ENCODE measurements at places on chromosomes 6 and 20.

DNA sequence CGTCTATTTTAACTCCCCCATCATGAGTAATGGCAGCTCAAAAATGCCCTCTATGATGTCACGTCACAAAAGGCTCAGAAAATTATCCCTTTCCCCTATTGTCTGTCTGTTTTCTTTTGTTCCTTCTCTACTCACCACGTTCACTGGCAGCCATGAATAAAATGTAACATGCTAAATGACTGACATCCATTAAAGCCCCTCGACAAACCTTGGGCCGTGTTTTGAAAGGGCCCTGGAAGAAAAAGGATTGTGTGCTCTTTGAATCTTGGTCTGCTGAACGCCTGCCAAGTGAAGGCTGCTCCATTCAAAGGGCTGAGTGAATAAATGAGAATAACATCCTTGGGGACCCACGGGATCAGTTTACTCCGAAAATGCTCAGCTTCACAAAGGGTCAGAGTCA lies 118.7 kb downstream of the RPS12 start:
- no peak for DNase-seq

- DNase-seq: peak; percentile 18
Observed at GRCh38 chr20:58306421-58307261, 2.9 kb upstream of the RAB22A start.

- DNase-seq: no peak
Observed at GRCh38 chr6:111618407-111618806, 12.7 kb upstream of the TRAF3IP2 start.

- no peak for DNase-seq
Observed at GRCh38 chr20:872855-873520, 39.5 kb downstream of the FAM110A start.

DNA sequence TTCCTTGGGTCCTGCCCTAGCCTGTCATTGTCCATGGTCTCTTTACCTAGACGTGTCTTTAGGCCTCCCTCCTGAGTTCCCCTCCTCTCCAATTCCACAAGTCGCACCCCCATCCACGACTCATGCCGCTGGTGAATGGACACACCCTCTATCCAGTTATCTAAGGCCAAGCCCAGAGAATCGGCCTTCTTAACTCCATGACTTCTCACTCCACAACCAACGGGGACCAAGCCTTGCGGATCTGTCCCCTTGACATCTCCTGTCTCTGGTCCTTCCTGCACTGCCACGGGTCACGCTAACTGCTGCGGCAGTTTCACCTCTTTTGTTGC lies 7.0 kb upstream of the RREB1 start:
- DNase-seq: no peak

DNA sequence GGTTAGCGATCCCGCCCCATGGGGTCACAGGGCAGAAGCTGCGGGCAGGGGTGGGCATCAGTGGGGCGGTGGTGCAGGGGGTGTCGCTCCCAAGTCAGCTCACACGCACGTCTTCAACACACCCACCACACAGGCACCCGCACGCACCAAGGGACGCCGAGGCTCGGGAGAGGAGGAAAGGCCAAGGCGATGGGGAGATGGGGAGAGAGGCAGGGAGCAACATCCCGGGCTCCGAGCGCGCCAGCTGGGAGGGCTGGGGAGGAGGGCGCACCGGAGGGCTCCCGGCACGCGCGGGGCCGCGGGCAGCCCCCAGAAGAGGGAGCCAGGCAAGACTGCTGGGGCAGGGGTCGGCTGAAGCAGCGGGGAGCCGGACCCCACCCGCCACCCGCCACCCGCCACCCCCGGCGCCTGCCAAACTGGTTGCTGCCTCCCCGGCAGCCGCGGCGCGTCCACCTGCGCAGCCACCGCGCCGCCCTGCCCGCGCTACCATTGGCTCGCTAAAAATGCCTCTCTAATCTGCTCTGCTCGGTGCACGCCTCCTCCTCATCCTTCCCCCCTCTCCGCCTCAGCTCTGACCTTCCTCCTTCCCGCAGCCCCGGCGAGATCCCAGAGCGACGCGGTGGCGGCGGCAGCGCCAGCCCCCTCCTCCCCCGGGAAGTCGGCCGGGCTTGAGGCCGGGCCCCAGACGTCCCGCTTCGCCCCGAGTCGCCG lies at the start of gene PACSIN1:
Gene PACSIN1 (plus strand): TSS at position 546 of the 711 bp plus-strand sequence. CDS start 60,230 bp downstream, outside the sequence.
- peak; percentile 14 for DNase-seq

GRCh38 chr6:151649835-151650234 lies 156.0 kb downstream of the CCDC170 start:
- DNase-seq: no peak

DNA sequence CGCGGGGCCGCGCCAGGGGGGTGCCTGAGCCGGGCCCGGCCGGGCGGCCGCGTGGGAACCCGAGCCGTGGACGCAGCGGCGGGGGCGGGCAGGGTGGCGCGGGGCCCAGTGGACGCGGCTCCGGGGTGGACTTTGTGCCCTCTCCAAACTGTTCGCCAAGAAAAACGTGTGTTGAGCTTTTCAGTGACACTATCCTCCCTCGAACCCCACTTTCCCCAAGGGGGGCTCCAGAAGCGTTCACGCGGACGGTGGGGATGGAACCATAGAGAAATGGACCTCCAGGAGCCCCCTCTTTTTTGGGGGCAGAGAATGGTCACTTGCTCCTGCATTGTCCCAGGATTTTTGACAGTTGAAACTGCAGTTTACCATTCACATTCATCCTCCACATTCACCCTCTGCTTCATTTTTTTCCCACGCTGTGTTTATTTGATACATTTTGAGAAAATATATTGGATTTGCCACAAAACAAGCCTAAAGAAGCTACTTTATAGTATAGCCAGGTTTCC lies 2.9 kb upstream of the HIVEP1 start:
- no peak for DNase-seq

DNA sequence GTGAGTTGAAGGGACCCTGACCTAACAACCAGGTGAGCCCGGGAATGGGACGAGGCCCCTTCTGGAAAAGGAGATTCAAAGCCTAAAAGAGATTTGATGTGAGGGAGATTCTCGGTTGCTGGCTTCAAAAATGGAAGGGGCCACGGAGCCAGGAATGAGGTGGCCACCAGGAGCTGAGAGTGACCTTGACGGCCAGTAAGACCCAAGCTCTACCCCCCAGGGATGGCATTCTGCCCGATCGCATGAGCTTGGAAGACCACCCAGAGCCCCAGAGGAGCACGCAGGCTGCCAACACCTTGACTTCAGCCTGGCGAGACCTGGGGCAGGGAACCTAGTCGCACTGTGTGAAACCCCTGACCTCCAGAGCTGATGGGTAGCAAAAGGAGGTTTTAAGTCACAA lies 163.9 kb downstream of the BMP7 start:
- DNase-seq: no peak

DNA sequence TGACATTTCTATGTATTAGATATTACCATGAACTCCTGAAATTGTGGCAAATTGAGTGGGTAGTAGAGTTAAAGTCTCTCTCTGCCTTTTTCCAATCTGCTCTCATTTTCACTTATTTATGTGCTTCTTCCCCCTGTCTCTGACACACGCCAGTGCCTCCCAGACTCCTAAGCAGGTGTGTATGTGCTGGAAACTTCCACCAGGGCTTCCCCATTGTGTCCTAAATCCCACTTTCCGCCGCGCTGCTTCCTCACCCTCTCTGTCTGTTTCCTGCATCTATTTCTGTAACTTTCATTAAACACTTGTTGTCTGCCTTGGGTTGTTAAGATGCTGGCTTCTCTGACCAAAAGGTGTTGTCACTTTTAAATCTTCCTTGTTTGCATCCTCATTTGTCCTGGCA lies 97.6 kb upstream of the HDGFL1 start:
- no peak for DNase-seq

- DNase-seq: no peak
Observed at GRCh38 chr6:96542702-96543101, 20.2 kb upstream of the FHL5 start.

GRCh38 chr6:141393405-141394124 lies 739.2 kb upstream of the GJE1 start:
- no peak for DNase-seq

GRCh38 chr6:33107641-33108040 lies 31.9 kb downstream of the HLA-DPB1 start:
- no peak for DNase-seq

- no peak for DNase-seq
Observed at GRCh38 chr6:134683783-134684422, 266.0 kb downstream of the ALDH8A1 start.

GRCh38 chr20:64093013-64093503 lies 8.9 kb upstream of the LKAAEAR1 start:
- no peak for DNase-seq

GRCh38 chr6:161434921-161435747 lies 161.3 kb upstream of the AGPAT4 start:
- DNase-seq: no peak

- peak; percentile 50 for DNase-seq
Observed at GRCh38 chr6:125718109-125718508, 31.3 kb upstream of the HEY2 start.

- no peak for DNase-seq
Observed at GRCh38 chr20:57208198-57208597, 58.2 kb downstream of the BMP7 start.

DNA sequence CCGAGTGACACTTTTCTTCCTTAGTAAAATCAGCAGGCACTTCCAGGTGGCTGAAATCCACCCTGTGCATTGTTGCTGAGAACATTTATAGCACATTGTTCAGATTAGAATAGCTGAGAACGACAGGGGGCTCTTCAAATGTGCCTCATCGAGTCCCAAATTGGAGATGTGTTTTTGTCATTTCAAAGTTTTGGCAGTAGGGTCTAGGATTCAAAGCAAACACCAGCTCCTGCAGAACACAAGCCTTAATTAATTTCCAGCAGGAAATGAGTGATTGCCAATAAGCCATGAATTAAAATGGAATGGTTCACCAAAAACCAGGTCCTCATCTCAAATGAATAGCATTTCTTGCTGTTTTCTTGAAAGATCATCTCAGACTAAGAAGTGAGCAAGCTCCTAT lies 171.6 kb downstream of the PLCB1 start:
- DNase-seq: no peak

DNA sequence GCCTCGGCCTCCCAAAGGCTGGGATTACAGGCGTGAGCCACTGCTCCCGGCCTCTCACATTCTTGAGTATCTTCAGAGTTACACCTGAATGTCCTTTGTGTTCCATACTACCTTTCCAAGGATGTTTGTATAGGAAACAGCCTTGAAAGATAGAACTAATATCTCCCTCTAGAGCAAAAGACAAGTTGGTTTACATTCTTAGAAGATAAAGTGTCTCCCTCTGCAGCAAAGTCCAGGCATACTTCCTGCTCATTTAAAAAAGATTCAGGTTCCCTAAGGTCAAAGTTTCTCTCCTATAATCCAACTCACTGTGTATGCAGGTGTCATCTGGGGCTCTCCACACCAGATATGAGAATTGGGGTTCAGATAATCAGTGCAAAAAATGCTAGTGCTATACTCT lies 224.4 kb downstream of the TPBG start:
- DNase-seq: no peak

DNA sequence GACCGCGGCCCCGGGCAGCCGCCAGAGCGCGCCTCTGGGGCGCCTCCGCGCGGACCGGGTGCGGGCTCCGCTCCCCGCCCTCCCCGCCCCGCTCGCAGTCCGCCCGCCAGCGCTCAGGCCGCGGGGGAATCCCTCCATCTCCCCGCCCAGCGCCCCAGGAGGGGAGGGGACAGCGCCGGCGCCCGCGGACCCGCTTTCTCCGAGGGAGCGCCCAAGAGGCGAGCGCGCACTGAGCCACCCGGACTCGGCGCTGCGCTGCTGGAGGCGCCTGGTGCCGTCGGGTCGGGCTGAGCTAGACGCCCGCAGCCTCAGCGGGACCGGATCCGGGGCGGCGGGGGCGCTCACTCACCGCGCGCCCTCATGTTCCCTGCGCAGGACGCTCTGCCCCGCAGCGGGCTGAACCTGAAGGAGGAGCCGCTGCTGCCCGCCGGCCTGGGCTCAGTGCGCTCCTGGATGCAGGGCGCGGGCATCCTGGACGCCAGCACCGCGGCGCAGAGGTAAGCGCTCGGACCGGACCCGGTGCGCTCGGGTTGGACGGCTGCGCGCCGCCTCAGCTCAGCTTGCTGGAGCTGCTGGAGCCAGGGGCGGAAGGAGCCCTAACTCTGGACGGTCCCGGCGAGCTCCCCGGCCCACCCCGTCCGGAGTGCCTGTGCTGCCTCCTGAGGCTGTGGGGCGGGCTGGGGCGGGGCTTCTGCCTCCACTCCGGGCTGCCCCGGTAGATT lies 867 bp downstream of the EBF4 start:
- DNase-seq: no peak

DNA sequence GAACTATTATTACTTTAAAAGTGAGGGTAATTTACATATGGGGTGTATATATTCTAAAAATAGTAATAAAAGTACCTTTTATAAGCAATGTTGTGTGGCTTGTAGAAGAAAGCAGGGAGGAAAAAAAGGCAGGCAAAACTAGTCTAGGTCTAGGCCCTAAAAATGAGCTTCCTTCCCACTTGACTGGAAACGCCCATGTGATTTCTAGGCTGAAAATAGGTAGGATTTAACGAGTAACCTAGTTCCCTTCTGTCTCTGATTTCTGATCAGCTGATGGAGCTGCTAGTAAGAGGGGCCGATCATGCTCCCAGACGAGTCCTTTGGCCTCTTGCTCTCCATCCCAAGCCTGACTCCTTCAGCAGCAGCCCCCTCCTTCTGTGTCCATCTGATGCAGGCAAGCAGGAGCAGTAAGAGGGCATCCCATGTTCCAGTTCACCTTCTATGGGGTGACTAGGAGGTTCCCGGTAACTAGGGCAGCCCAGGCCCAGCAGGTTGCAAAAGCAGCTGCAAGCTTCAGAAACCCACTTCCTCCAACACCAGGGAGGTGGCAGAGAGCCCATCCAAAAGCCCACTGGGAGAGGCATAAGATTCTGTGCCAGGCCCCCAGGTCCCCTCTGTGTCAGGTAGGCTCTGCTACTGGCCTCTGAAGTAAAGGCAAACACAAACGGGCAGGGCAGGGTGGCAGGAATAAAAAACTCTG lies 24.4 kb downstream of the TBC1D20 start:
- DNase-seq: no peak

DNA sequence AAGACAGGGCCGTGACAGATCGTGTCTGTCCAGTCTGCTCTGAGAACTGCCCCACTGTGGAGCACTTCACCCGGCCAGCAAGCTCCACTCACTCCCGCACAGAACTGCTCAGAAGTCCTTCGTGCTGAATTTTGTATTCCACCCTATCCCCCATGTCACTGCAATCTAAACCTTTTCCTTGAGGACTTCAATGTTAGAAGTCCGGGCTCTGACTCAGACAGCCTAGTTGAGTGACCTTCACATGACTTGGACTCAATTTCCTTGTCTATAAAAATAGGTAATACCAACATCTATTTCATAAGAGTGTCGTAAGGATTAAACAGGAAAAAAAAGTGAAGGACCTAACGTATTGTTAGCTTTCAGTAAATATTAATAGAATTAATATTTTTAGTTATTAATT lies 161.6 kb downstream of the QRSL1 start:
- DNase-seq: no peak

Measured in DMS153 (cell line).